ENCODE measurements at places on chromosomes 6 and 20.

DNA sequence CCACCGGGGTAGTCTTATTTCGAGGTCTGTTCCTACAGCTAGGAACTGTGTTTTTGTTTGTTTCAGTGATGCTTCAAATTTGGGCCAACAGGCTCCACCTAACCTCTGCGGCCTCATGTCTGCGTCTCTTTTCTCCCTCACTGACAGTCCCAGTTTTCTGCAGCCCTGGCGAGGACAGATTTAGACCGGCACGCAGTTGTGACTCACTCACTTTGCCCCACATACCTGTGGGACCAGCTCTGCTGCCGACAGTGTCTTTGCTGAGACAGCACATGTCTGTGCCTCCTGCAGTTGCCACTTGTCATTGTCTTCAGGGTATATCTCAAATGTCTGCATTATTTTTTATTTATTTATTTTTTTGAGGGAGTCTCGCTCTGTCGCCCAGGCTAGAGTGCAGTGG is 29.2 kb downstream of the OSBPL2 start:
- no peak for DNase-seq

DNA sequence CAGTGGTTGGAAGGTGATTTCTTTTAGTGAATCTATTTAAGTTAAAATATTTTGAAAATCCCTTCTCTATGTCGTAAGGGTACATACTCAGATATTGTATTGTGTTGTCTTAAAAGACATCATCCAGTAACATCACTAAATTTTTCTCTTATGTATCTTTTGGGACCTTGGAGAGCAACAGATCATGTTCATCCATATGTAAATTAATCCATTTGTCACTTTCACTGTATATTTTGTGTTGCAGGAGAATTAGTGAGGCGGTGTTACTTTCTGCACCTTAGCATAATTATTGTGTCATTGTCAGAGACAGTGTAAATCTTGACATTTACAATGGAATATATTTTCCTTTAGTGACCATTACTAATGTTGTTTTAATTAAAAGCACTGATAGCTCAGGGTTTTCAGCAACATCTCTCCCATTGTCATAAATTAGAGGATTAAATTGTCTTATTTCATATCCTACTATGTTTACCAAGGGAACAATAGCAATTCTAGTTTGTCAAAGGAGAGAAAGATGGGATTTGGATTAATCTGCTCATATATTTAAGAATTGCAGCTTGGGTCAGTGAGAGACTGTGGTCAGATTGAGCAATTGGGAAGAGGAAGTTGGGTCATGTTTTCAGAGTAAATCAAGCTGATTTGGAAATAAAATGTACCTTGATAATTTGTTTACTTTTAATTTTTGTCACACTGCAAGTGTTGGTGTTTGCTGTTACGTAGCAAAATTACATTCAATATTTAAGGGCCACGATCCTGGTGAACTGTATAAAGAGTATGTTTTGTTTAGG is 22.7 kb downstream of the DOK5 start:
- DNase-seq = no peak

GRCh38 chr6:14929291-14929690 is 316.6 kb upstream of the JARID2 start:
- no peak for DNase-seq

GRCh38 chr6:19715167-19715551 is 122.0 kb upstream of the ID4 start:
- DNase-seq = no peak

Measured in GM18507 (cell line).